Activated naive CD4-positive, alpha-beta T cell (primary cell): ENCODE measurements at places on chromosomes 3 and 15.

- DNase-seq = no peak
These were observed 302.0 kb downstream of the DIPK2A start for GRCh38 chr3:144273601-144274000.

- peak; percentile 11 for DNase-seq
These were observed 23.4 kb upstream of the SEC13 start for GRCh38 chr3:10344147-10344943.

DNA sequence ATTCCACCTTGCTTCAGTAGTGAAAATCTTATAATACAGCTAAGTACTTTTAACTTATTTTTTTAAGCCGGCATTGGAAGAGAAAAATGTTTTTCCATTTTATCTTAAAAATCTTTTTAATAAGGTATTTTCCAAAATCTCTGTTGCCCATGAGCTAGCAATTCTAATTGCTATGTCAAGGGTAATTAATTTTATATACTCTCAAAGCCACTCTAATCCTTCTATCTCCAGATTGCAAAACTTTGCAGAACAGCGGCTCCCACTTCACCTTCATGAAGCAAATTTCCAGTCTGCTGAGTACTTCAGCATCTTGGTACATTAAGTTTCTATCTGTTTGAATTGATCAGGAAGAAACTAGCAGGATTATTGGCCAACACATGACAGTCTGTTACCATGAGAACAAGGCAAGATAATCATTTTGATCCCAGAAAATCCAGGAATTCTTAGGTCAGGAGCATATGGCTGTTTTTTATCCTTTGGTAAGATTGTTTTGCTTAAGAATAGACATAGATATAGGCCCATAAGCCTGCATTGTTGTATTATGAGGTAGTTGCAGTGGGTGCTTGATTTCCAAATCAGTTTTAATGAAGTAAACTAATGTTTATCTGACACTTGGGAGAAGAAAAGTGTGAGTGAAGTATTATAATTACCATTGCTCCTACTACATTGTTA lies 6.0 kb downstream of the TIPARP start:
- no peak for DNase-seq

GRCh38 chr3:197010556-197011351 lies 18.9 kb downstream of the MELTF start:
- no peak for DNase-seq

GRCh38 chr15:64894395-64895056 lies 17.2 kb upstream of the ANKDD1A start:
- peak; percentile 20 for DNase-seq
